Mammary epithelial cell (primary cell): ENCODE measurements at places on chromosomes 6 and 20.

GRCh38 chr20:62032609-62033368, 32.9 kb downstream of the TAF4 start:
- no peak for DNase-seq

- no peak for DNase-seq
These were observed 28.3 kb upstream of the NHSL1 start for GRCh38 chr6:138527411-138528088.

DNA sequence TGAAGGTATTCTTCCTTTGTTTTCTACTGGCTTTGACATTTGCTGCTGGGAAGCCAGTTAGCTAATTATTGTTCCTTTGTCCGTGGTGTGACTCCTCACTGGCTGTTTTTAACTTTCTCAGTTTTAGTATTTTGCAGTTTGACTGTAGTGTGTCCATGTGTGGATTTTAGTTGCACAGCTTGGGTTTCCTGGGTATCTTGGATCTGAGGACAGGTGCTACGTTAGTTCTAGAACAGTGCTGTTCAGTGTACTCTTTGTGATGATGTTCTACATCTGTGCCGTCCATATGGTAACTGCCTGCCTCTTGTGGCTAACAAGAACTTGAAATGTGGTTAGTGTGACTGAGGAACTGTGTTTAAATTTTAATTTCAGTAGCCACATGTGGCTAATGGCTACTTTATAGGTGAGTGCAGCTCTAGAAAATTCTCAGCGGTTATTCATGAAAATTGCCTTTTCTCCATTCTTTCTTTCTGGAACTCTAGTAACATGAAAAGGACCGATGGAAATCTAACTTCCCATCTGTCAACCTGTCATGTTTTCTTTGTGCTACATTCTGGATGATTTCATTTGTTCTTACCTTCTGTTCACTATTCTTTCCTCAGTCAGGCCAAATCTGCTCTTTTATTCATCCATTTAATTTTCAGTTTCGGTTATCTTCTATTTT, 7.4 kb downstream of the SNX9 start:
- peak; percentile 16 for DNase-seq

DNA sequence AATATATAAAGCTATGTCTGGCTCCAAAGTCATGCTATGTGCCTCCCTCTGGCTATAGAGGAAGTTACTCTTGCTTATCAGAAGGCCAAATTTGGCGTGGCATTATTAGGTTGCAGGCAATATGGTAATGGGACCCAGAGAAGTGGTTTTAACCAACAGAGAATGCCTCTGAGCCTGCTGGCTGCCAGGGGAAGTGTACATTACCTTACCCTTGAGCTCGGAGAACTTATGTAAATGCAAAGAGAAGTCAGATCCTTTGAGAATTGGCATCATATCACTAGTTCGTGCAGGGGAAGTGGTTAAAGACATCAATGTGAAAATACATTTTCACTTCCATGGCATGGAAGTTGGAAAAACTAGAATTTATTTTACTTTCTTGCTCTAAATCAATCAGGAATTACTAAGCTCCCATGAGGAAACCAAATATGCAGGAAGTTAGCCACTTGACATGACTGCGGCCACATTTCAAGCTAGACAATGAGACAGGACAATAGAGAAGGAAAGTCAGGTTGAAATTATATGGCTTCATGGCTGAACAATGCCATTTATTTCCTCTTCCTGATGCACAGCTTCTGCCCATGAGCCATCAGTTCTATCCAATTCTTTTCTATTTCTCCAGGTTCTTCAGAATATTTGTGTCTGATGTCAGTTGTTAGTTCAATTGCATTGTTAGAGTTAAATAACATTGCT, 134.0 kb upstream of the PHACTR1 start:
- no peak for DNase-seq

DNA sequence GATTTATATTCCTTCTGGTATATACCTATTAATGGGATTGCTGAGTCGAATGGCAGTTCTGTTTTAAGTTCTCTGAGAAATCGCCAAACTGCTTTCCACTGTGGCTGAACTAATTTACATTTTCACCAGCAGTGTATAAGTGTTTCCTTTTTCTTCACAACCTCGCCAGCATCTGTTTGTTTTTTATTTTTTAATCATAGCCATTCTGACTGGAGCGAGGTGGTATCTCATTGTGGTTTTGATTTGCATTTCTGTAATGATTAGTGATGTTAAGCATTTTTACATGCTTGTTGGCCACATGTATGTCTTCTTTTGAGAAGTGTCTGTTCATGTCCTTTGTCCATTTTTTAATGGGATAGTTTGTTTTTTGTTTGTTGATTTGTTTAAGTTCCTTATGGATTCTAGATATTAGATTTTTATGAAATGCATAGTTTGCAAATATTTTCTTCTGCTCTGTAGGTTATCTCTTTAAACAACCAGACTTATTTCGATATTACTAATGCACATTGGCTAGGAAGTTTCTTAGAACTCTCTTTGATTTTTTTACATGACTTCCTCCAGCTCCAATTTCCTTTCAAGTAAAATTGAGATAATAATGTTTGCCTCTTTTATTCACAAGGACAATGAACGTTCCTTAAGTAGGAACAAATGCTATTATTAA, 12.2 kb upstream of the VNN1 start:
- DNase-seq: no peak

DNA sequence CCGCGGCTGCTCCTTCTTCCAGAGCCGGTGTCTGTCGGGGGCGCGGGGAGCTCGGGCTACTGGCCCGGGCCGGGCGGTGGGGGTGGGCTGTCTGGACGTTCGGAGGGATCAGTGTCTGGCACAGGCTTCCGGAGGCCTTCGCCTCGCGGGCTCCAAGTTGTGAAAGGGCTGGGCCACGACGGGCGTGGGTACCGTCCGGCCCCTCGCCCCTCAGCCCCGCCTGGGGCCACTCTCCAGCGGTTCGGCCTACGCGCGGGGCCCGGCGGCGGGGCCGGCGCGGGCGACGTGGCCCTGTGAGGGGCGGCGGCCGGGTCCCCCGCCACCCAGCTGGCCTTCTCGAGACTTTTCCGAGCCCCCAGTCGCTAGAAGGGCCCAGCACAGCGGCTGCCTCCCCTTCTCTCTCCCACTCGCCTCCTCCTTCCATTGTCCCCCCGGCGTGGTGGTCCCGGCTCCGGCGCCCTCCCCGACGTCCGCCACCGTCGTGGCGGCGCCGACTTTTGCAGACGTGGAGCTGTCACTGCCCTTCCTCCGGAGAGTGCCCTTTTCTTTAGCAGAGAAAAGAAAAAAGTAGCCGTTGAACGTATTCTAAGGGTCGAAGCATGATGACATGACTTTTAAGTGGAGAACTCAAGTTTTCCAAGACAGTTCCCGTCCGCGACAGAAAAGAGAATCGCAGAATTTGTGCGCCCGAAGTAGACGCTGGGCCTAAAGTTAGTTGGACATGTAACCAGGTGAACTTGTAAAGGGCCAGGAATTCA, 571 bp downstream of the ITCH start:
- no peak for DNase-seq
